ENCODE measurements at places on chromosomes 12 and 14. TPM values are rescaled to one million over a fixed set of nuclear protein-coding genes. Genes with fewer than 3 reads are reported as not detected.

Gene AKAP5
- 15.0 TPM for total RNA-seq

Gene RNF212B
- total RNA-seq = not detected

Gene AHNAK2
- 0.77 TPM for total RNA-seq

Gene TAS2R14
- total RNA-seq = 3.1 TPM

Gene TAS2R9
- total RNA-seq = not detected

Gene OR9K2
- total RNA-seq = not detected

Gene MSRB3
- total RNA-seq = 7.7 TPM

Gene ZC2HC1C
- 2.5 TPM for total RNA-seq

Gene TOMM20L
- total RNA-seq = 1.2 TPM

Gene PRPH
- 4.9 TPM for total RNA-seq

Gene PROX2
- not detected for total RNA-seq

Gene CHURC1
- 52.6 TPM for total RNA-seq

Gene CPNE6
- total RNA-seq = not detected

DNA sequence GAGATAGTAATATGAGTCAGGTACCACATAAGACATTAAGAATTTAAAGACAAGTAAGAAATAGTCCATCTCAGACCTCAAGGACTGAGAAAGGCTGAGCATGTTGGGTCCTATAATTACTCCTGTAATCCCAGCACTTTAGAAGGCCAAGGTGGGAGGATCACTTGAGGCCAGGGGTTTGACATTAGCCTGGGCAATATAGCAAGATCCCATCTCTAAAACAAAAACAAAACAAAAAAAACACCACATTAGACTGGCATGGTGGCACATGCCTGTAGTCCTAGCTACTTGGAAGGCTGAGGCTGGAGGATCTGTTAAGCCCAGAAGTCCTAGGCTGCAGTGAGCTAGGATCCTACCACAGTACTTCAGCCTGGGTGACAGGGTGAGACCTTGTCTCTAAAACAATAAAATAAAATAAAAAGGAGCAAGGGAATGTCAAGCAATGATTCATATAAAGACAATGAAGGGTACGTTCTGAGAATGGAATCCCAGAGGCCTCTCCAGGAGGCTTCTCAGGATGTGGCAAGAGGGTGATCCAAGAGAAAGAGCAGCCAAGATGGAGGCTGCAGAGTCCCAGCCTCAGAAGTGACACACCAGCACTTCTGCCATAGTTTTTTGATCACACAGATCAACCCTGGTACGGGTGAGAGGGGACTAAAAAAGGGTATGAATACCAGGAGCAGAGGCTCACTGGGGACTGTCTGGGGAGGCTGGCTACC is 206.4 kb downstream of the CRADD start:
- H3K27ac ChIP-seq = peak overlapping the region; percentile 63
- H3K4me1 ChIP-seq = peaks cover 49% of the 10 kb centered on the region
- DNase-seq = no peak
- H3K36me3 ChIP-seq = no peaks in the 10 kb centered on the region
- no peak overlapping the region for H3K4me3 ChIP-seq
- H3K27me3 ChIP-seq = no peaks in the 10 kb centered on the region

- H3K27ac ChIP-seq = no peak overlapping the region
- H3K4me3 ChIP-seq = no peak overlapping the region
- DNase-seq = peak; percentile 63
- H3K4me1 ChIP-seq = peaks cover 6% of the 10 kb centered on the region
Observed at GRCh38 chr14:76953311-76953945, 75.1 kb downstream of the IRF2BPL start.

DNA sequence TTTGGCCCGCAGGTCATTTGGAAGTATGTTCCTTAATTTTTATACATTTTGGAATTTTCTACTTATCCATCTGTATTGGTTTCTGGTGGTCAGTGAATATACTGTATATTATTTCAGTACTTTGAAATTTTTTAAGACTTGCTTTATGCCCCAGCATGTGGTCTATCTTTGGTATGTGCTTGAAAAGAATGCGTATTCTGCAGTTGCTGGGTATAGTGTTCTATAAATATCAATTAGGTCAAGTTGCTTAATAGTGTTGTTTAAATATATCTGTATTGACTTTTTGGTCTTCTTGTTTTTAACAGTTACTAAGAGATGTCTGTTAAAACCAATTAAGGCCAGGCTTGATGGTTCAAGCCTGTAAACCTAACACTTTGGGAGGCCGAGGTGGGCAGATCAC is 21.7 kb upstream of the SIX1 start:
- DNase-seq = no peak
- H3K27me3 ChIP-seq = no peaks in the 10 kb centered on the region
- no peak overlapping the region for H3K4me3 ChIP-seq
- no peak overlapping the region for H3K27ac ChIP-seq
- no peaks in the 10 kb centered on the region for H3K36me3 ChIP-seq

GRCh38 chr12:67720351-67720856 is 71.9 kb downstream of the DYRK2 start:
- H3K27me3 ChIP-seq = no peaks in the 10 kb centered on the region
- H3K4me3 ChIP-seq = no peak overlapping the region
- H3K27ac ChIP-seq = peak overlapping the region; percentile 75
- H3K4me1 ChIP-seq = peaks cover 55% of the 10 kb centered on the region
- no peaks in the 10 kb centered on the region for H3K36me3 ChIP-seq

DNA sequence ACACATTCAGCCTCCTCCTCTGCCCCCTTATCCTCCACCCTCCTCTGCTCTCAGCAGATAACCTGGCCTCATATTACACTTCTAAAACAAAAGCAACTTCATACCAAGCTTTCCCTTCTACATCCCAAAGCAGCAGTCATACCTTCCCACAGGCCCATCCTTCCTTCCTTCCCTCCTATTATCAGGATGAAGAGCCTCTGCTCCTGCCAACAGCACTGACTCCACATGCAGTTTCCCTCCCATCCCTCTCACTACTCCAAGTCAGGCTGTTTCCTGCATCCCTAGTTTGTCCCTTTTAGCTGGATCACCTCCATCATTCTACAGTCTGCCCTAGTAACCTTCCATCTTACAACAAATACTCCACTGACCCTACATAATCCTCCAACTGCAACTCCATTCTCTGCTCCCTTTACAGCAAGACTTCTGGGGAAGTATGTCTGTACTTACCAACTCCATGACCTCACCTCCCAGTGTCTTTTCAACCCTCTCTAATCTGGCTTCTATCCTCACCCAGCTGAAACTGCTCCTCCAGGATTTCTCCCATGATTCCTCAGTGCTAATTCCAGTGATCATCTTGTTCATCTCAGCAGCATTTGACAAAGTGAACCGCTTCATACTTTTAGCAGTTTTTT is 4.9 kb upstream of the YEATS4 start:
- H3K27me3 ChIP-seq = no peaks in the 10 kb centered on the region
- peak overlapping the region; percentile 17 for H3K27ac ChIP-seq
- no peak overlapping the region for H3K4me3 ChIP-seq
- H3K36me3 ChIP-seq = no peaks in the 10 kb centered on the region
- peaks cover 19% of the 10 kb centered on the region for H3K4me1 ChIP-seq

- H3K4me1 ChIP-seq = no peaks in the 10 kb centered on the region
- H3K27me3 ChIP-seq = no peaks in the 10 kb centered on the region
- no peaks in the 10 kb centered on the region for H3K36me3 ChIP-seq
- no peak overlapping the region for H3K27ac ChIP-seq
- DNase-seq = no peak
- H3K4me3 ChIP-seq = no peak overlapping the region
Observed at GRCh38 chr12:97681612-97682504, 219.3 kb downstream of the RMST start.

GRCh38 chr12:43278541-43278832 is 273.5 kb downstream of the ADAMTS20 start:
- no peaks in the 10 kb centered on the region for H3K4me1 ChIP-seq
- H3K4me3 ChIP-seq = no peak overlapping the region
- DNase-seq = no peak
- no peaks in the 10 kb centered on the region for H3K27me3 ChIP-seq

- H3K4me1 ChIP-seq = 0 out of 2 replicates have a peak, but pooled peaks cover 3% of the 10 kb centered on the region
- no peak for DNase-seq
- no peaks in the 10 kb centered on the region for H3K27me3 ChIP-seq
- no peak overlapping the region for H3K27ac ChIP-seq
Observed at GRCh38 chr12:1297639-1298175, 296.7 kb downstream of the FBXL14 start.

- no peaks in the 10 kb centered on the region for H3K36me3 ChIP-seq
- no peak overlapping the region for H3K27ac ChIP-seq
- peaks cover 33% of the 10 kb centered on the region for H3K4me1 ChIP-seq
- no peak for DNase-seq
- no peaks in the 10 kb centered on the region for H3K27me3 ChIP-seq
Observed at GRCh38 chr12:21780786-21781185, 6.3 kb upstream of the KCNJ8 start.

- no peak overlapping the region for H3K4me3 ChIP-seq
- H3K36me3 ChIP-seq = no peaks in the 10 kb centered on the region
- H3K27ac ChIP-seq = no peak overlapping the region
- no peaks in the 10 kb centered on the region for H3K27me3 ChIP-seq
- DNase-seq = no peak
Observed at GRCh38 chr14:64865109-64865508, 14.6 kb downstream of the SPTB start.

GRCh38 chr12:117370588-117370987 is 9.2 kb upstream of the NOS1 start:
- H3K4me1 ChIP-seq = no peaks in the 10 kb centered on the region
- H3K27ac ChIP-seq = no peak overlapping the region
- no peaks in the 10 kb centered on the region for H3K36me3 ChIP-seq
- H3K4me3 ChIP-seq = no peak overlapping the region
- DNase-seq = no peak

GRCh38 chr12:110015132-110015531 is 15.9 kb downstream of the ANKRD13A start:
- H3K27me3 ChIP-seq = no peaks in the 10 kb centered on the region
- H3K36me3 ChIP-seq = no peaks in the 10 kb centered on the region
- H3K27ac ChIP-seq = no peak overlapping the region
- peaks cover 27% of the 10 kb centered on the region for H3K4me1 ChIP-seq
- DNase-seq = no peak
- H3K4me3 ChIP-seq = no peak overlapping the region

- H3K4me1 ChIP-seq = no peaks in the 10 kb centered on the region
- no peak overlapping the region for H3K4me3 ChIP-seq
- DNase-seq = no peak
- H3K27me3 ChIP-seq = no peaks in the 10 kb centered on the region
- no peak overlapping the region for H3K27ac ChIP-seq
- H3K36me3 ChIP-seq = no peaks in the 10 kb centered on the region
Observed at GRCh38 chr12:68469113-68469512, 137.0 kb upstream of the MDM1 start.

GRCh38 chr14:106670011-106670410 is 1143.6 kb downstream of the TMEM121 start:
- no peaks in the 10 kb centered on the region for H3K36me3 ChIP-seq
- no peaks in the 10 kb centered on the region for H3K4me1 ChIP-seq
- H3K4me3 ChIP-seq = no peak overlapping the region
- DNase-seq = no peak

GRCh38 chr12:25960961-25961360 is 2.5 kb downstream of the RASSF8 start:
- H3K27ac ChIP-seq = no peak overlapping the region
- no peak for DNase-seq
- no peak overlapping the region for H3K4me3 ChIP-seq
- H3K36me3 ChIP-seq = no peaks in the 10 kb centered on the region
- H3K4me1 ChIP-seq = 0 out of 2 replicates have a peak, but pooled peaks cover 6% of the 10 kb centered on the region

DNA sequence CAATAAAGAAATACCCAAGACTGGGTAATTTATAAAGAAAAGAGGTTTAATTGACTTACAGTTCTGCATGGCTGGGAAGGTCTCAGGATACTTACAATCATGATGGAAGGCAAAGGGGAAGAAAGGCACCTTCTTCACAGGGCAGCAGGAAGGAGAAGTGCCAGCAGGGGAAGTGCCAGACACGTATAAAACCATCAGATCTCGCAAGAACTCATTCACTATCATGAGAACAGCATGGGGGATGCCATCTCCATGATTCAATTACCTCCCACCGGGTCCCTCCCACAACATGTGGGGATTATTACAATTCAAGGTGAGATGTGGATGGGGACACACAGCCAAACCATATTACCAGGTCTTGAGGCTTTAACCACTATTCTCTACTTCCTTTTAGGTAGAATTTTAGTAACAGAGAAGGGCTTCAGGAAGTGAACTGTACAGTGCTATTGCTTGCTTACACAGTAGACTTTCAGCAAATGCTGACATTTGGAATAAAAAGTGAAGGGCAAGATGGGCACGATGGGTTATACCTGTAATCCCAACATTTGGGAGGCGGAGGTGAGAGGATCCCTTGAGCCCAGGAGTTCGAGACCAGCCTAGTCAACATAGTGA is 40.8 kb upstream of the OR4E1 start:
- no peak overlapping the region for H3K27ac ChIP-seq
- peaks cover 9% of the 10 kb centered on the region for H3K4me1 ChIP-seq
- no peak overlapping the region for H3K4me3 ChIP-seq
- no peak for DNase-seq
- H3K36me3 ChIP-seq = no peaks in the 10 kb centered on the region

DNA sequence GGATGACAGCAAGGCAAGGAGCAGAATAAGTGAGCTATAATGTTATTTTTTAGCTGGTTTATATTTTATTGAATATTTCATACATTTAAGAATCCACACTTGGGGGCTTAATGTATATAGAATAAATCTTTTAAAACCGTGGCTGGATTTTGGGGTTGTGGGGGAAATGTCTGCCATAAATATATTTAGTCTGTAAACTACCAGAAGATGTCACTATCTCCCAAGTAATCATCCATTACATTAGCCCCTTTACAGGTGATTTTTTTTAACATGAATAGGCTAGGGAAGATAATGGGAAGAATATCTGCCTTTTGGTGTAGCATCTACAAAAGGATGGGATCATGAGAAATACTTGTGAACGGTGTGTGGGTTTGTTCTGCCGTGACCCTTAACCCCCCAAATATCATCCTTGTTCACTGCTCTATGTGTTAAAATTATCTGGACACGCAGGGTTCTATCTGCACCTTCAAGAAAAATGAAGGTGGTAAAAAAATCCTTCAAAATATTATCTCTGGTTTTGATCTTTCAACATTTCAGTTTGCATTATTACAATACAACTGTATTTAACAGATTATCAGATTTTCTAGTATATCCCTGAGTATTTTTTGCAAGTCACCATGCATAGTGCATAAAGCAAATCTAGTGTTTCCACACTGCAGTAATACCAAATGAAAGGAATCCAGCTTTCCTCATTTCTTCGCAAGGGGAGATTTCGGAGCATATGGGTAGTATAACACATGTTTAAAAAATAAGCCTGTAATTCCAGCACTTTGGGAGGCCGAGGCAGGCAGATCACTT is 8.0 kb upstream of the SLC17A8 start:
- DNase-seq = peak; percentile 23
- H3K36me3 ChIP-seq = no peaks in the 10 kb centered on the region
- H3K4me1 ChIP-seq = no peaks in the 10 kb centered on the region
